ENCODE measurements at places on chromosomes 6 and 20.

GRCh38 chr6:40308533-40309306, 278.4 kb downstream of the LRFN2 start:
- DNase-seq, result peak; percentile 40

- no peak for DNase-seq
These were observed 21.3 kb downstream of the ZNF831 start for GRCh38 chr20:59184880-59185447.

DNA sequence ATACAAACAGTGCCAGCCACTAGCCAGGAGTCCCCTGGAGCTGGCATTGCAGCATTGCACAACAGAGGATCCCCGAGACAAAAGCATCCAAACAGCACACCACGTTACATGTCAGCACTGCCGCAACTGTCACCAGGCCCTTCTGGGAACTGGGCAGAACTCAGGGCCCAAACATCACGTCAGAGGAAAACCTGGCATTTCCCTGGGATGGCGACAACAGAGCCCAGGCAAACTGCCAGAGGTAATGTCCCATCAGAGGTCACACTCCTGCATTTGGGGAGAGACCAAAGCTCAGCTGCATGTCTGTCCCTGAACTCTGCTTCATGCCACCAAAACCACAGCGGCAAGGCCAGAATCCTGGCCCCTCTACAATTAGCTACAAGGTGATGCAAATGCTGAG, 36.3 kb downstream of the PPP1R3G start:
- DNase-seq, result no peak

- DNase-seq, result no peak
These were observed 86.3 kb upstream of the CARMIL1 start for GRCh38 chr6:25192590-25193459.

DNA sequence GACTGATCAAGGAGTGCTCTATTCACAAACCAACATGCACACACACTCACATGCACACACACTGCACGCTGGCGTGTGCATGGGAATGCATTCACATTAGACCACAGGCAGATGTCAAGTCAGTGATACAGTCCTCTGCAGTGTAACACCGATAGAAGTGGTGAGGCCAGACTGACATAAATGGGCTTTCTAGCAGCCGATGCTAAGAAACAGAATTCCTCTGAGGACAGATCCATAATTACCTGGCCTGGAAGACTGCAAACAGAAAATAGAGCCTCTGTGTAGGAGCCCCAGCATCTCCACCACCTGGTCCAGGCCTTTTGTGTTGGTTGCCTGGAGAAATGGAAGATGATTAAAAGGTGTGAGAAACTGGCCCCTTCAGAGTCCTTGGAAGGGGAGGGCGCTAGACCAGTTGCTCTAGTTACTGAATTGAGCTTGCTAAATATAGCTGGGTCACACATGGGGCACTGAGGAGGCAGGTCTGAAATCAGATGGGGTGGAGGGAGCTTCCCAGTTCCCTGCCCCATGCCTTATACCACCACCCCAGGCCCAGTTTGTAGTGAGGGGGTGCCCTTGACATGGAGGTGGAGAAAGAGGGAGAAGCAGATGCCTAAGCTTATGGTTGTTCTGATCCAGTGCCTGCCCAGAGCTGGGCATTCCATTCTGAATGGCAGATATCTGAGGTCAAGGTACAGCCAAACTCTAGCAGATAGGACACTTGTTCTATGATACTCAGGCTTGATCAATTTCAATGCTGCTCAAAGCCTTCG, 233.8 kb downstream of the LRFN2 start:
- no peak for DNase-seq

DNA sequence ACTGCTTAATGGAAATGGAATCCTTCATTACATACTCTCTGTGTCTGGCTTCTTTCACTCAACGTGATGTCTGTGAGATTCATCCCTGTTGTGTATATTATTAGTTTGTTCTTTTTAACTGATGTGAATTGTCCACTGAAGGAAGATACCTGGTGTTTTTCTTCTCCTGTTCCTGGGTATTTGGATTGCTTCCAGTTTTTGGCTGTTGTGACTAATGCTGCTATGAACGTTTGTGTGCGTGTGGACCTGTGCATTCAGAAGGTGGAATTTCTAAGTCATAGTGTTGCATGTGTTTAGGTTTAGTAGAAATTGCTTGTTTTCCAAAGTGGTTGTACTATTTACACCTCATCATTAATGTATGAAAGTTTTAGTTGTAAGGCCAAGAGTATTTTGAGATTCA, 3.8 kb downstream of the TULP4 start:
- DNase-seq, result no peak

DNA sequence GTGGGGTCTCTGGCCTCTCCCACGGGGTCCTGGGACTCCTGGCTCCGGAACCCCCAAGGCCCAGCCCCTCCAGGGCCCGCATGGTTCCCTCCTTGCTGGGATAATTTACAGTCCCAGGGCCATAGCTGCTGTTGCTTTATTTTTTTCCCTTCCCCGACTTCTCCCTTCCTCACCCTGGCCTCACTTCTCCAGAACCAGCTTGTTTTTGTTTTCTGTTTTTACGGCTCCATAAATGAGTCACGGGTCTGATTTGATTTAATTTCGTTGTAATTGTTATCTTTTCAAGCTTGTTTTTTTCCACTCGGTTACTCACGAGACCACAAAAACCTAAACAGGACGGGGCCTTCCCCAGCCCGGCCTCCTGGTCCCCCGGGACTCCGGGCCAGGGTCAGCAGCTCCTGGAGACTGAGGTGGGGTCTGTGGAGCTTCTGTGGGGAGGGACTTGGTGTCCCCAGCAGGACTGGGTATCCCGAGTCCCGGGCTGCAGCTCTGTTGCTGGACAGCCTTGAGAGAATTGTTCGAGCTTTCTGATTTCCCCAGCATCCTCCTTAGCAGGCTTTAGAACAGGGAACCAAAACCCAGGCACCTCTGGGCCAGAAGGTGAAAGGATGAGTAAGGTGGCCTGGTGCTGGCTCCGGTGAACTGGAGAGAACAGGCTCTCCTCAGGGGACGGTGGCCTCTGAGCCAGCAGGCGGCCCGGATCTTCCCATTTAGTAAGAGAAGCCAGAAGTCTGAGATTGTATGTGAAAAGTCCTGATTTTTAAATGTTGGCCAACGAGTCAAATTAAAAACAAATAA, 94.9 kb downstream of the CEBPB start:
- no peak for DNase-seq

- DNase-seq, result no peak
These were observed 184.7 kb downstream of the CDKAL1 start for GRCh38 chr6:20718705-20719653.

DNA sequence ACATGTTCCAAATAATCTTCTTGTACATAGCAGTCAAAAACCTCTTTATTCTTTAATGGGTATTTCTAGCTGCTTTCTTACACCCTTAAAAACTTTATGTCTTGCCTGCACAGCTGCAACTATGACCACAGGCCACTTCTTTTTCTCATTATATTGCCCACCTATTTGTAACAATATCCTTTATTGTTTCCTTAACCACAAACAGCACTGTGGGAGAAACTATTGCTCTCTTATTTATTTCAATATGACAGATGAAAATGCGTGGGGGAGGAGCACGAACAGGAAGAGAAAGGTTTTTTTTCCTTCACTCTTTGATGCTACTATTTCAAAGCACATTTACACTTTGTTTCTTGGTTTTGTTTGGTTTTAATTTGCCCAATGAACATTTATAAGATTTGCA, 253.5 kb downstream of the GJA1 start:
- DNase-seq, result no peak

DNA sequence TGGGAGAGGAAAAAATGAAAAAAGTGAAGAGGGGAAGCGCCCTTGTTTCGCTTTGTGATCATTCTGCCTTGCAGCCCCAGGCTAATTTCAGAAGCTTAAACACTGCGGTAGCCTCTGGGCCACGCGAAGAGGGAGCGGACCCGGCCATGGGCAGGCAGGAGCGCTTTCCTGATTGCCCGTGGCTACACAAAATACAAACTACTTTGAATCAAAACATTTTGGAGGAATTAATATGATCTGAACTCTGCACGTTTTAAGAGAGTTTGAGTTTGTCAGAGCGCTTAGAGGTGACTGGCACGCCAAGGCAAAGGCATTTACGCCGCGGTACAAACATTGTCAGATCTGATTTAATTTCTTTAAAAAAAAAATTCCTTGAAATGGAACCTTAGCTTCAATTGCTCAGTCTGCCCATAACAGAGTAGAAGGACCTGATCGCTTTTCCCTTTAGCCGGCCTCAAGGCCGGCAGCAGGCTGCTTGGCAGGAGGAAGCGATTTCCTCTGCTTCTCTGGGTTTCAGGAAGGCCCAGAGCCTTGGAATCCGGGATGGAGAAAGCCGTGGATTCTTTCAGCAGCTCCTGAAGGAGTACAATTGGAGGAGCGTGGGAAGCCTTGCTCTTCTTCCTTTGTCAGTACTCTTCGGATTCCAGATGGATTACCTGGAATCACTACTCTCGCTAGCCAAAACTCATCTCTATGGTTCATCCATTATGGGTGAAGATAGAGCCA, 9.7 kb downstream of the TFAP2D start:
- DNase-seq, result no peak

DNA sequence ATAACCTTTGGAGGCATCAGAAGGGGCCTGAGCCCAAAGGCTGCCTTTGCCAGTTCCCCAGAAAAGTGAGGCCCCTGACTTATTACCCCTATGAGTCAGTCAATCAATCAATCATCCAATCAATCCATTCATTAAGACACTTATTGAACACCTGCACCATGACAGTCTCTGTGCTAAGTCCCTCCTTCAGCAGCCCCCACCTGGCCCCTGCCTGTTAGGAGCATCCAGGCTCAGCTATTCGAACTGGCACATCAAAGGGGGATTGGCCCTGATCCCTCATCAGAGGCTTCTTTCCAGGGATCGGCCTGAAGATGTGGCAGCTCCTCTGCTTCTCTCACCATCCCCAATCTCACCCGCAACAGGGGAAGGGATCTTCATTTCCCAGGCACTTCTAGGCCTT, 27.7 kb upstream of the VEGFA start:
- DNase-seq, result no peak

DNA sequence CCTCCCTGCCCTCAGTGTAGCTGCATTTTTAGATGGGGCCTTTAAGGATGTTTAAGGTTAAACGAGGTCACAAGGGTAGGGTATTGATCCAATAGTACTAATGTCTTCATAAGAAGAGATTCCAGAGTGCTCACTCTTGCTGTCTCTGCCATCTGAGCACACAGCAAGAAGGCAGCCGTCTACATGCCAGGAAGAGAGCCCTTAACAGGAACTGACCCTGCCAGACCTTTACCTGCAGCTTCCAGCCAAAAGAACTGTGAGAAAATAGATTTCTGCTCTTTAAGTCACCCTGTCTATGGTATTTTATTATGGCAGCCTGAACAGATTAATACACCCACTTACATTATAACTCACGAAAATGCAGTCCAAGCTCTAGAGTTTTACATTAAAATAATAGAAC, 685.3 kb upstream of the MARCKS start:
- DNase-seq, result no peak

GRCh38 chr6:139519571-139520031, 145.2 kb upstream of the CITED2 start:
- no peak for DNase-seq

DNA sequence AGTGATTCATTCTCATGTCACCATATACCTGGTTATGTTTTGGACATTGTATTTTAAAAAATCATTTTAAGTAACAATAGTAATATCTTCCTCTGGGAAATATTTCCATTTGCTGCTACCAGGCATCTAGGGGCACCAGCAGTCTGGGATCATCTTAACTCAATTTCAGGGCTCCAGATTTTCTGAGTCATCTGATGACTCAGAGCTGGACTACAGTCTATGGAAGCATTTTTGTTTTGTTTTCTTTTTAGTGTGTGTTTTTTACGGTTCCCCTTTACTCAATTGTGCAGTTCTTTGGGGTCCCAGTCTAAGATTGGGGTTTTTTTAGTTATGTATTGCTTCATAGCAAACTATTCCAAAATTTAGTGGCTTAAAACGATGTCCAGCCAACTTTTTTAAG, 5.7 kb upstream of the FKBP5 start:
- DNase-seq, result no peak

DNA sequence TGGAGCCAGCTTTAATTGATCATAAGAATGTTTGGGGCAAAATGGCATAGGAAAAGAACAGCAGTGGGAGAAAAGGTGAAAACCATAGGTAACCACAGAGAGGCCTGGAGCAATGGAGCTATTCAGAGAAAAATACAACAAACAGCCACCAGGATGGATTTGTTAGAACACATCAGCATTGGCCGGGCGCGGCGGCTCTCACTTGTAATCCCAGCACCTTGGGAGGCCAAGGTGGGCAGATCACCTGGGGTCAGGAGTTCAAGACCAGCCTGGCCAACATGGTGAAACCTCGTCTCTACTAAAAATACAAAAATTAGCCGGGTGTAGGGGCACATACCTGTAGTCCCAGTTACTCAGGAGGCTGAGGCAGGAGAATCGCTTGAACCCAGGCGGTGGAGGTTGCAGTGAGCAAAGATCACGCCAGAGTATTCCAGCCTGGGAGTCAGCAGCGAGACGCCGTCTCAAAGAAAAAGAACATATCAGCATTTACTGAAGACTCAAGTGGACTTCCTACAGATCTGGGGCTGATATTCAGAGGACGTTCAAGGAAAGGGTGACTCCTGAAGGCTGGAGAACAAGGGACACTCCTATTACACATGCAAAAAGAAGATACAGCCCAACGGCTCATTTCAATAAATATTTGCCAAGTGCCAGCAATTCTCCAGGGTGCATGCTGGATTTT, 20.2 kb downstream of the SNHG17 start:
- no peak for DNase-seq

DNA sequence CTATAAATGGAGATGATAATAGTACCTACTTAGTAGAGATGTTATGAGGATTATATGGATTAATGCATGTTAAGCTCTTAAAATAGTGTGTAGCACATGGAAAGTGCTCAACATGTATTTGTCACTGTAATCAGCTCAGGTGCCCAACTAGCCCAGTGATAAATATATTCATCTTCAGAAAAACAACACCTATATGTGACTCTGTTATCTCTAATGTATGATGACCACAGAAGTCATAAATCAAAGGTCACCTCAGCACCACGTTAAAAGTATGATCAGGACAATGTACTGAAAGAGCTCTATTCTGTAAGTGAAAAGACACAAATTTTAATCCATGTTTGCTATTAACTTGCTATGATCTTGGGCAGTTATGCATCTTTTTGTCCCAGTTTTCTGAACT, 36.8 kb upstream of the TENT5A start:
- no peak for DNase-seq

- no peak for DNase-seq
These were observed 20.1 kb downstream of the SLCO4A1 start for GRCh38 chr20:62662422-62662821.

DNA sequence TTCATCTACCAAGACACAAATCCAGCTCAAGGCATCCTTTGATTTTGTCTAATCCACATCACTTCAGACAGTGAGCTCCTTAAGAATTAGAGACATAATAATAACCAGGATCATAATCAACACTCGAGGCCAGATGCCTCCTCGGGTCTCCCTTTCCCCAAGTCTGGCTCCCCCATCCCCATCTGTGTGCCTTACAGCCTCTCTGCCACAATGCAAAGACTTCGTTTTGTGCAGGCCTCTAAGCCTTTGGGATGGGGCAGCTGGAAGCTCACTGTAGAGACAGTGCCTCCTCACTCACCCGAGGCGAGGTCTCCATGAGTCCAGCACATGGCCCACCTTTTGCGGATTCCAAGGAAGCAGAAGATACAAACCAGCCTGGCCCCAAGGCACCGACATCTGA, 30.3 kb downstream of the LRFN2 start:
- no peak for DNase-seq

All from NCI-H1105 treated with DMSO at 0.1 percent for 48 hours (cell line).